Endothelial cell of umbilical vein (primary cell): ENCODE measurements at places on chromosomes 1 and 21. TPM values are rescaled to one million over a fixed set of nuclear protein-coding genes. Genes with fewer than 3 reads are reported as not detected.

The SPOCD1 gene
- 0.27 and 24.9 TPM in 2 replicates for total RNA-seq

The TTC3 gene
- 104 and 113 TPM in 2 replicates for total RNA-seq

The CNKSR1 gene
- total RNA-seq = not detected in 2 replicates

The SLC6A9 gene
- total RNA-seq = 1.3 and 1.5 TPM in 2 replicates

The CYP4Z1 gene
- not detected in 2 replicates for total RNA-seq

The RXFP4 gene
- not detected in 2 replicates for total RNA-seq

The MX2 gene
- not detected in 2 replicates for total RNA-seq

The NBPF6 gene
- total RNA-seq = not detected in 2 replicates

The TFAP2E gene
- total RNA-seq = 0.18 TPM in 1 of 2 replicates, not detected in the other

The TDRKH gene
- total RNA-seq = 9.3 and 9.6 TPM in 2 replicates

The CRYAA gene
- total RNA-seq = not detected in 2 replicates

The ESPN gene
- total RNA-seq = 0.71 and 2.2 TPM in 2 replicates

The MYBPHL gene
- total RNA-seq = not detected in 2 replicates

The PKP1 gene
- total RNA-seq = not detected in 2 replicates

The FOXO6 gene
- 0.18 and 0.38 TPM in 2 replicates for total RNA-seq

The OR2L2 gene
- total RNA-seq = 0.07 TPM in 1 of 2 replicates, not detected in the other

The TMPRSS3 gene
- total RNA-seq = not detected in 2 replicates
